ENCODE measurements at places on chromosomes 1 and 21.

- DNase-seq = no peak
Observed at GRCh38 chr1:97668945-97669344, 251.9 kb downstream of the DPYD start.

- no peak for DNase-seq
Observed at GRCh38 chr1:26529655-26530409, at the start of gene RPS6KA1. TSS of gene RPS6KA1 (plus strand) at chr1:26529761. CDS start at chr1:26529921, 160 bp downstream.

- DNase-seq = no peak
Observed at GRCh38 chr1:32508761-32509160, 30.5 kb upstream of the ZBTB8A start.

DNA sequence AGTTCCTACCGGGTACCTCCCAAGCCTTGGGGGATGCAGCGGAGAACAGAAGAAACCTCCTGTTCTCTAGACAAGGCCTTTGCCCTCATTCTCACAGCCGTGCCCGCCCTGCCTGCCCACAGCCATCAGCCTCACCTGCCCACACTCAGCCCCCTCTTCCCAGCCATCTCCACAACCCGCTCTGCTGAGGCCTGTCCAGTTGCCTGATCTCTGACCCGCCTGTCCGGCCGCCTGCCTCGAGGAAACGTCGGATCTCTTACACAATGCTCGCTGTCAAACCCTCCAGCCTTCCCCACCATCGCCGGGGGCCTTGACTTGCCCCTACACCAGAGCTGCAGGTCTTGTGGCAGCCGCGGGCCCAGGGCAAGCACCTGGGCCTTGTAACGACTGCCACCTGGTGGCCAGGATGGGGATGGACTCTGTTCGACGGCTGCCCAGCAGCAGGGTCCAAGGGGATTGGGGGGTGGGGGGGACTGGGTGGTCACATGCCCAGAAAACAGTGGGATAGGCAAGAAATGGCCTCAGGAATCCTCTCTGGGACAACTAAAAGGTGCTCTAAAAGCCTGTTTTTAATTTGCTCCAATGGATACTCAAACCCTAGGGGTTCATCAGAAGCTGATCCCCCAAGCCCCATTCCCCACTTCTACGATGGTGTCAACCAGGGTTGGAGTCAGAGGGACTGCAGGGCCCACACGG is 31.0 kb downstream of the SLC45A1 start:
- DNase-seq = no peak
